ENCODE measurements at places on chromosomes 2 and 18. TPM values are rescaled to one million over a fixed set of nuclear protein-coding genes. Genes with fewer than 3 reads are reported as not detected.

The TRPM8 gene
- 0.10 TPM for polyA plus RNA-seq

The KCNG2 gene
- polyA plus RNA-seq = 0.13 TPM

The CNDP1 gene
- polyA plus RNA-seq = 1.1 TPM

The ACMSD gene
- 41.8 TPM for polyA plus RNA-seq

The DUSP28 gene
- 7.8 TPM for polyA plus RNA-seq

The LAMA1 gene
- 73.8 TPM for polyA plus RNA-seq

The LTBP1 gene
- 83.5 TPM for polyA plus RNA-seq

The SLC11A1 gene
- 1.1 TPM for polyA plus RNA-seq

The ASIC4 gene
- polyA plus RNA-seq = 0.18 TPM

The LYPD6B gene
- polyA plus RNA-seq = 27.1 TPM

The LRRTM4 gene
- polyA plus RNA-seq = 1.9 TPM

The DTNA gene
- polyA plus RNA-seq = 17.1 TPM

The C1QL2 gene
- polyA plus RNA-seq = not detected

The CCDC68 gene
- polyA plus RNA-seq = 9.6 TPM

The DSG3 gene
- polyA plus RNA-seq = 0.01 TPM

The RIT2 gene
- polyA plus RNA-seq = not detected

- DNase-seq = no peak
Observed at GRCh38 chr18:23165271-23166068, 30.2 kb downstream of the CABLES1 start.

- no peak for DNase-seq
Observed at GRCh38 chr18:14089781-14090180, 42.5 kb downstream of the ZNF519 start.

DNA sequence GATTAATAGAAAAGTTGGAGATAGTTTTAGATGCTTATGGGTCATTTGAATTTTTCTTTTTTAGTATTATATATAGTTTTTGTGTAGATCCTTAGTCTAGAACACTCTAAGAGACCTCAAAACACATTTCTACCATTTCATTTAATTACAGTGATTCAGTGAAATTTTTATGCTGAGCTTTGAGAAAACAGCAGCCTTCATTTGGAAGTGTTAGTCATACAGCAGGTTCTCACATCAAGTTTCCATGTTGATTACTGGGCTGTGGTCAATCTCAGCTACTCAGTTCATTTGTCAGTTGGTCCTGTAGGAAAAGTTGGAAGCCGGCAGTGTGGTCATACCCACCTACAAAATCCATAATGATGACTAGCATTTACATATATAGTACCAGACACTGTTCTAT lies 37.9 kb downstream of the MAP3K19 start:
- no peak for DNase-seq

GRCh38 chr2:85760872-85761271 lies 7.1 kb downstream of the ATOH8 start:
- no peak for DNase-seq

- DNase-seq = no peak
Observed at GRCh38 chr2:36616947-36617346, 19.0 kb upstream of the FEZ2 start.

- no peak for DNase-seq
Observed at GRCh38 chr2:46699934-46700256, 215.7 kb downstream of the MCFD2 start.

- peak; percentile 20 for DNase-seq
Observed at GRCh38 chr18:26335156-26335555, 108.9 kb downstream of the TAF4B start.

GRCh38 chr2:3125001-3125760 lies 252.4 kb downstream of the EIPR1 start:
- DNase-seq = no peak

DNA sequence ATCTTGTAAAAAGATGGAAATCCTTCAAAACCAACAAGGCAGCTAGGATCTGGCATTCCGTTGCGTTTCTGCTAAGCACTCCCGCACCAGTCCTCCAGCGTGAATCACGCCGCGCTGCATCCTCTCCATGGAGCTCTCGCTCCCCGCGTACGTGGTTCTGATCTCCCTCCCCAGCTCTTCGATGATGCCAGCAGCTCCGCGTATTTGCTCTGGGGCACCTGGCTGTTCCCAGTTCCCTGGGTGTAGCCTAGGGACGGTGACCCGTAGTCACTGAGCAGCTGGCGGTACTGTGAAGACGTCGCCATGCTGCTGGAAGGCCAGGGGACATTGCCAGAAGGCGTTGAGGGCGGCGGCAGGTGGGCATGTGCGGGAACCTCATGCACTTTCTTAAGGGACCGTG lies 407.5 kb downstream of the RNF144A start:
- DNase-seq = no peak

- no peak for DNase-seq
Observed at GRCh38 chr18:3046216-3046808, 33.4 kb upstream of the LPIN2 start.

DNA sequence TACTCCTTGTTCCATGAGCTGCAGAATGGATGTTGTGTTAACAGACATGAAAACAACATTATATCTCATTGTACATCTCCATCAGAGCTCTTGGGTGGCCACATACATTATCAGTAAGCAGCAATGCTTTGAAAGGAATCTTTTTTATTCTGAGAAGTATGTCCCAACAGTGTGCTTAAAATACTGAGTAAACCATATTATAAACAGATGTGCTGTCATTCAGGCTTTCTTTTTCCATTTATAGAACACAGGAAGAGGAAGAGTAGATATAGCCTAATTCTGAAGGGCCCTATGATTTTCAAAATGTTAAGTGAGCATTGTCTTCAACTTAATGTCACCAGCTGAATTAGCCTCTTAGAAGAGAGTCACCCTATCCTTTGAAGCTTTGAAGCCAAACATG lies 44.3 kb upstream of the CABYR start:
- no peak for DNase-seq

DNA sequence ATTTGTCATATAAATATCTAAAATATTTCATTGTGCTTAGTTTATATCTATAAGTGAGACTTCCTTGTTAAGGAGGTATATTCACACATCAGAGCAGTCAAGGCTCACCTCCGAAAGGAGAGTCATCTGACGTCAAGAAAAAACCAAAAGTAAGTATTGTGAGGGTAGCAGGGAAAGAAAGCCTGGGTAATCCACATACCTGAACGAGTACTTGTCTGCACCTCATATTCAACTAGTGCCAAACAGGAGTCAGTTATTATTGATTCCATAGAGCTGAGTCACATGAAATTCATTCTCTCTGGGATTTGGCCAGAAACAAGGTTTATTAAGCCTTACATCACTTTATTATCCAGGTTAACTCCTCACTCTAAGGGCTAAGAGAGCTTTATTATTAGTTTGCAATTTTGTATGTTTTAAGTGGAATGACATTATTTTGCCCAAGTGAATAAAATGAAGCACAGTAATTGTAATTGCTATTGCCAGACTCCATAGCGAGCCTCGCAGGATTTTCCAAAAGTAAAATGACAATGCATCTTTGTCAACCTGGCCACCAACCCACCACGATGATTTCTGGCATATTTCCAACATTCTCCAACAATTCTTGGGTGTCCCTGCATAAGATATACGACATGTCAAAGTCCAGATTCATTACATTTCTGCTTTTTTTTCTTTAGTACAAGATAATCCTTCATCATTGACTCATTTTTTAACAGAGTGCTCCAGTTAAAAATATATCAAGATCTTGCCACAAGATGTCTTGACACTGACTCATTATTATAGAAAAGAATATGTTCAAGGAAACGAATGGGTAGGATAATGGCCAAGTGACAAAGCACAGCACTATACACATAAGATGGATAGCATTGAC lies 1210.4 kb upstream of the ACVR2A start:
- no peak for DNase-seq

GRCh38 chr2:207734264-207734635 lies 22.8 kb downstream of the CCNYL1 start:
- no peak for DNase-seq

- no peak for DNase-seq
Observed at GRCh38 chr18:79260023-79260422, 135.7 kb upstream of the NFATC1 start.

- no peak for DNase-seq
Observed at GRCh38 chr2:147045113-147045512, 799.7 kb upstream of the ACVR2A start.

GRCh38 chr2:154261473-154262027 lies 389.8 kb downstream of the GALNT13 start:
- no peak for DNase-seq

GRCh38 chr2:109166811-109167210 lies 37.8 kb downstream of the SH3RF3 start:
- DNase-seq = no peak

- no peak for DNase-seq
Observed at GRCh38 chr2:174235680-174236079, 12.7 kb downstream of the OLA1 start.

- DNase-seq = no peak
Observed at GRCh38 chr2:81389203-81389602, 1084.7 kb upstream of the LRRTM1 start.

GRCh38 chr2:168912901-168913369 lies 11.8 kb downstream of the G6PC2 start:
- DNase-seq = no peak

DNA sequence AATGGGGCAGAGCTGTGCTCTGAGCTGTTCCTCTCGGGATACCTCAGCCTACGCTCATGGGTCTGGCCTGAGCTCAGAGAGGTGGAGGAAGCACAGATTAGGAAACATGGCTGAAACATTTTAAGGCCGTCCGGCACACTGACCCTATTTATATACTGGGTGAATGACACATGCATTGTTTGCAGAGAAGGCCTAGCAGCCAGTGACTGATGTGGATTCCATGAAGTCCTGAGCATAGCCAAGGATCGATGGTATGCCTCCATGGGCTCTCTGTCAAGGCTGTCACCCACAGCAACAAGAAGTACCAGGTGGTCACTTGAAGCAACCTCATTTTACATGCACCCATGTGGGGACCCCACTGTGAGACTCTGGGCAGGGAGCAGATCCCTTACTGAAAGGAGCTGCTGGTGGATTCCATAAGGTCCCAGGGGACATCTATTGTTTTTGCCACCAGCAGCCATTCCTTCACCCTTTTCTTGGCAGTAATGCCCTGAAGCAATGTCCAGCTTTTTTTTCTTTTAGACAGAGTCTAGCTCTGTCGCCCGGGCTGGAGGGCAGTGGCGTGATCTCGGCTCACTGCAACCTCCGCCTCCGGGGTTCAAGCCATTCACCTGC lies 8.4 kb downstream of the PTMA start:
- no peak for DNase-seq

DNA sequence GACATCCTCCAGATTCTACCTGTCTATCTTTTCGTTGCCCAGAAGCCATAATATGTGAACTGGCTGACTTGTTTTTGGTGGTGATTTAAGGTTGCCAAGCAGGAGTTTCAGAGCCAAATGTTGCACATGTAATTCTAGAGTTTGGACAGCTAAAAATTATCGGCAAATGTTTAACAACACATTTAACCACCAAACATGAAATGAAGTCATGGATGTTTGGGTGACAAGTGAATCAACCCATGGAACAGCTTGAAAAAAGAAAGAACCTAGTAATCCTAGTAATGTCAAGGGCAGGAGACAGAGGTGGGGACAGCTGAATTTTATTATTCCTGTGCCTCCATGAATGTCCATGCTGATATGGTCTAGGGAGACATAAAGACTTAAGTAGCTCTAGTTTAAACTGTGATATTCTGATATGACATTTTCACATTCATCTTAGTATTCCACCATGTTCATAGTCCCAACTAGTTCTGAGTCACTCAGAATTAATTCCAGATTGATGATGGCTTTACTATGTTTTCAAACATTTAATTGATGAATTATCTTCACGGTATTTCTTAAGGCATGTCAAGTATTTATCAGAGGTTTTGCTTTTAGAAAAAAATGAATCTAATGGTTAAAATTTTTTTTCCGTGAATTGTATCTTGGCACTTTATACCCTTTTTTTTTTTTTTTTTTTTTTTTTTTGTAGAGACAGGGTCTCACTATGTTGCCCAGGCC lies 101.7 kb downstream of the SOCS6 start:
- DNase-seq = no peak

GRCh38 chr2:74278176-74278575 lies 65.0 kb downstream of the SLC4A5 start:
- no peak for DNase-seq

GRCh38 chr18:74190086-74190485 lies 41.8 kb downstream of the TIMM21 start:
- no peak for DNase-seq

- DNase-seq = no peak
Observed at GRCh38 chr2:2640818-2641217, 309.7 kb upstream of the MYT1L start.

GRCh38 chr2:164850235-164850634 lies 8.6 kb upstream of the COBLL1 start:
- no peak for DNase-seq

DNA sequence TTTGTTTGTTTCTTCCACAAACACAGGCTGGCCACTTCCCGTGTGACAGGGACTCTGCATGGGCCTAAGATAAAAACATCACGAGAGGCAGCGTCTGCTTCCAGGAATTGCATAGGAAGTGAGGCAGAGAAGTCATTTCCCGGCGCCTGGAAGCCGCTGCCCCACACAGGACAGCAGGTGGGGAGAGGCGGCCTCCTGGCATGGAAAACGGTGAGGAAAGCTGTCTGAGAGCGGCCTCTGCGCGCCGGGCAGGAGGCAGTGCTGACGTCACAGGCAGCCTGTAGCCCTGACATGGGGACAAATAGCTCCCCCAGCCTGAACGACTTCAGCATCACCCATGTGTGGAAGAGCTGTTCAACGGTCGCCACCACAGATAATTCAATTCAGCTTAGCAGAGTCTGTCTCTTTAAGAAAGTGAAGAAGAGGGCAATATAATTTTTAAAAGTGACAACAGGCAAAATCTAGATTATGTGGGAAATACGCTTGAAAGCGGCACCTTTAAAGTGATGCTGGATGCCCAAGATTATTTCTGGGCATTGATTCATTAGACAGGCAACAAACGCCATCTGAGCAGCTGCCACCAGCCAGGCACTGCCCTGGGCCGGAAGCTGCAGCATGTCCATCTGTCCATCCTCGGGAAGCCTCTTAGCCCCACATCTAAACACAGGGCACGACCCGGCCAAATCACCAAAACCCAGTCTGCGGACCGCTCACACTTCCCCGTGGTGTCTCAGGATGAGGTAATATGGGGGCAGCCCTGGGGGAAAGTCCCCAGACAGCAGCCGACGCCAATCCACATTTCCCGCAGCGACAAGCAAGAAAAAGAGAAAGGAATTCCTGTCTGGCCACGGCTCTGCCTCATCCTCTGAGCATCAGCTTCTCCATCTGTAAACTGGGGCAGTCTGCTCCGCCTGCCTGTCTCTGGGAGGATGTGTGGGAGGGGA lies 138.9 kb downstream of the PXDN start:
- DNase-seq = no peak

DNA sequence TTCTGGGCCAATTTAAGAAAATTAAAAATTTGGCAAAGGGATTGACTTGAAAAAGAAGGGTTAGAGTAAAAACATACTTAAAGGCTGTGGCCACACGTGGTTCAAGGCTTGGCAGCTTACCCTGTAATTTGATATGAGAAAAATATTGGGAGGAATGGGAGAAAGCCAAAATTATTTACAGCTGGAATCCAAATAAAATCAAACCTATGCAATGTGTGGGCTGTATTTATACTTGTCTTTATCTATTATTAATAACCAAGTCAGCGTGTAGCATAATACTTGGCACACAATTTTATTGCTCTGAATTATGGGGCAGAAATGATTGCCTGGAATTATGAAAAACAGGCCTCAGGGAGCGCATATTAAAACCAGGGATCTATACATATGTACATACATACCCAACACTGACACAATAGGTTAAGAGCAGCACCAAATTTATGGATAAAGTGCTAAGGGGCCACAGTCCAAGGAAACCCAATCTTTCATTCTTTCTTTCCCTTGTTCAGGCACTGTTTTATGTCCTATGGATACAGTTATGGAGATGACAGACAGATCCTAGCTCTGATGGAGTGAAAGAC lies 35.6 kb downstream of the FAM124B start:
- no peak for DNase-seq

- no peak for DNase-seq
Observed at GRCh38 chr2:205481861-205482260, 200.4 kb upstream of the NRP2 start.
